ENCODE measurements at places on chromosomes 12 and 14.
A peak's percentile ranks its signal among the peaks of the same experiment; 100 is the strongest.

GRCh38 chr12:69688021-69688420 is 11.1 kb downstream of the BEST3 start:
- no peak for DNase-seq

DNA sequence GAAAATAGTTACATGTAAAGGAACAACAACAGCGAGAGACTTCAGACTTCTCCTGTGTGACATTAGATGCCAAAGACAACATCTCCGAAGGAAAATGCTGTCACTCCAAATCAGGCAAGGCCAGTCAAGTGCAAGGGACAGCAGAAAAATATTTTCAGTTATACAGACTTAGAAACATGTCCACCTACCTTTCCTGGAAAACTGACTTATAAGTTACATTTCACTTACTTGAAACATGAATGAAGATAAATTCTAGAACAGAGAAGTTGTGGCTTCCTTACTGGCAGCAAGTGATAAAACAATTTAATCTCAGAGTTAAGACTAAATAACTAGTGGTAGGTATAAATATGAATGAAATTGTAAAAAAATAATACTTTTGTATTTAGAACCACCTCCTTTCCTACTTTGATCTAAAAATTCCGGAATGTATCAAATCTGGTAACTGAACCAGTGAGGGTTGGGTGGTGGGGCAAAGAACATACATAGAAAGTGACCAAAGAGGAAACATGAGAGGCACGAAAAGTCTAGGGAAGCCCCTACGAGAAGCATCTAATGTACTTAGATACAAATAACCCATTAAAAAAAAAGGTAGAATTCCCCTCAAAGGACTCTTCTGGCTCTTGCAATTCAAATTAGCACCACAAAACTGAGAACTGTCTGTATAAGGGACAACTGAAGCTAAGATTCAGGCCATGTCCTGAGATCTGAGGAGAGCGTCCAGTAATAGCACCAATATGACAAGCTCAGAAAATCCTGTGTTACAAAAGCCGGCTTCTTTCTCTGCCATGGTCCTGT is 21.2 kb downstream of the MTHFD1 start:
- DNase-seq = no peak

- no peak for DNase-seq
These were observed 267.7 kb downstream of the KCNH5 start for GRCh38 chr14:62777510-62777909.

DNA sequence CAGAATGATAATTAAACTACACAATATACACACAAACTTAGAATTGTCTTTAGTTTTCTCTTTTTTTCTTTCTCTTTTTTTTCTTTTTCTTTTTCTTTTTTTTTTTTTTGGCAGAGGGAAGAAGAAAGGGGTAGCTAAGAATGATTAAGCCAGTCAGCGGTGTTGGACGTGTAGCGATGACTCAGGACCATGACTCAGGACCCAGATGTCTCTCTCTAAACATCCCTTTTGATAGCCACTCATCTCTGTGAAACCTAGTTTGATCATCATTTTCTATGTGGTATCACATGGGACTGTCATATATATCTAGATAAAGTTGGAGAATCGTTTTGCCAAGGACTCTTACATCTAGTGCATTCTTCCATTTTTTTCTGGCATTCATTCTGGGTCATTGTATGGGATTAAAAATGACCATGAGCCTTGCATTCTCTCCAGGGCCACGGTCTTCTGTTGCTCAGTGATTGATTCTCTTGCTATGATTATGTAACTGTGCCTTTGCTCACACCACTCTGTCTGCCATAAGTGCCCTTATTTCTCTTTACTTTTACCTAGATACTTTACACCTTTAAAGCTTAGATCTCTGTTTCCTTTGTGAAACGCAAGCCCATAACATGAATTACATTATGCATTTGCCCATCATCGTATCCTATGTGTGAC is 26.6 kb upstream of the NRXN3 start:
- DNase-seq = no peak

DNA sequence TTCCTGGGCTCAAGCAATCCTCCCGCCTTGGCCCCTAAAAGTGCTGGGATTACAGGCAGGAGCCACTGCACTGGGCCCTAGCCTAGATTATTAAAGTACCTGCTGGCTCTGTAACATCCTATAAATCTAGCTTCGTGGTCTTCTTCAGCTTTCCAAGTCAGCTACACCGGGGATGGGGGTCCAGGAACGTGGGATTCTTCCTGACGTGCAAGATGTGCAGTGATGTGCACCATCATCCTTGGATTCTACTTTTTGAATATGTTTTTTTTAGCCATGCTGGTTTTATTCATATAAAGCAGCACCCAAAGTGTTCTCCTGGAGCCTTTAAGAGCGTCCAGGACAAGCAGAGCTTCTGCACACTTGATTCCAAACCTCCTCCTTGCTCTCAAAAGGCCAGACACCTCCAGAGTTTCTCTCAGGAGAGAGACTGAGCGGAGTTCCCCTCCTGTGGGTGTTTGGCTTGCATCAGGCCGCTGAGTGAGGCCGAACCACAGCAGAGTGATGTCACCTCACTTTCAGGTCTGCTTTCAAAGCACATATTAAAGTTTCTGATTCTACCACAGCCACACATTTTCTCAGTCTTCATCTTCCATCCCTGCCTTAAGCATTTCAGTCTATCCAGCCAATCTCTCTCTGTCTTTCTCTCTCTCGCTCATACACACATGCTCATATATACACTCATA is 33.4 kb downstream of the VCPKMT start:
- no peak for DNase-seq

DNA sequence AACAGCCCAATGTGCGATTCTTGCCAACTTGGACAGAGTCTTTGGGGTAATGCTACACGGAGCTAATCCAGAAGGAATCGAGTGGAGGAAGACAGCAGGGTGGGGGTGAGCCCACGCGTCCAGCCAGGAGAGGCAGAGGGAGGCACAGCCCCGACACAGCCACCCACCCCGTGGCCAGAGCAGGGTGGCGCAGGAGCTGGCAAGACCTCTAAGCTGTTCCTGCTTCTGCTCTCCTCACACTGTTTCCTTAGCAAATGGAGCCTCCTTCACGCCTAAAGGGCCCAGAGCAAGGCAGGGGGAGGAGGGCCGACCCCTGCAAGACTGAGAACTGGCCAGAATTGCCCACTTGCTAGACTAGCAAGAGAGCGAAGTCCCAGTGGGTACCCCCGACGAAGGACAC is 91.5 kb downstream of the FBXL14 start:
- DNase-seq = no peak

GRCh38 chr12:95198914-95199313 is 18.4 kb downstream of the FGD6 start:
- no peak for DNase-seq

GRCh38 chr14:38363217-38363616 is 107.3 kb upstream of the CLEC14A start:
- DNase-seq = no peak

DNA sequence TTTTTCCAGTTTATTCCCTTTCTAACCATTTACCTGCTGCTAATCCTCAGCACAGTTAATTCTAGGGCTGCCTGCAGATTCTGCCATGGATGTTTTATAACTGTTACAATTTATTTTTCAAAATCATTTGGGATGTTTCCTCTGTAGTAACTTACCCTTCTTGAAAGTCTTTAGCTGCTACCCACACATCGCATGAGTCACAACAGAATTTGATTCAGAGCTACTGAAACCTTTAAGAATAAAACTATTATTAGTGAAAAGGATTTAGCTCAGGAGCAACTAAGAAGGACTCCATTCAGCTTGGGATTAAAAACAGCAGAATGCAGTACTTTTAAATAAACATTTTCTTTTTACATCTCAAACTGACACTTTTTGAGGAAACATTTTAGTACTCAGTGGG is 41.7 kb upstream of the RGS6 start:
- no peak for DNase-seq

DNA sequence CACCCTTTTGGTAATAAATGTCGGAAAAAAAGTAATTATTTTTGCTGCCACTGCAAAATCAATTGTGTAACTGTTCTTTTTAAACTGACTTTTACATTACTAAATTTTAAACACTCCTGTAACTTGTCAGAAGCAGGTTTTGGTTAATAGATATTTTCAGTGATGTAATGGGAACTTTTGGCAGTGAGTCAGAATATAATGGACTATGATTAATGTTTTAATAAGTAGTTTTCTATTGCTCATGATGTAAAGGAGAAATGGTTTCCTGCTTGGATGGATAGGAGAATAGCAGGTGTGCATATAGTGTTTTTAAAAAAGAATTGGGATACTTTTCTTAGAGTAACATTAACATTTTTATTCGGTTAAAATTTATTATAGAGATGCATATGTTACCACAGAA is 58.8 kb downstream of the TRMT5 start:
- no peak for DNase-seq

GRCh38 chr14:103626146-103626850 is 2.7 kb upstream of the KLC1 start:
- DNase-seq = no peak

DNA sequence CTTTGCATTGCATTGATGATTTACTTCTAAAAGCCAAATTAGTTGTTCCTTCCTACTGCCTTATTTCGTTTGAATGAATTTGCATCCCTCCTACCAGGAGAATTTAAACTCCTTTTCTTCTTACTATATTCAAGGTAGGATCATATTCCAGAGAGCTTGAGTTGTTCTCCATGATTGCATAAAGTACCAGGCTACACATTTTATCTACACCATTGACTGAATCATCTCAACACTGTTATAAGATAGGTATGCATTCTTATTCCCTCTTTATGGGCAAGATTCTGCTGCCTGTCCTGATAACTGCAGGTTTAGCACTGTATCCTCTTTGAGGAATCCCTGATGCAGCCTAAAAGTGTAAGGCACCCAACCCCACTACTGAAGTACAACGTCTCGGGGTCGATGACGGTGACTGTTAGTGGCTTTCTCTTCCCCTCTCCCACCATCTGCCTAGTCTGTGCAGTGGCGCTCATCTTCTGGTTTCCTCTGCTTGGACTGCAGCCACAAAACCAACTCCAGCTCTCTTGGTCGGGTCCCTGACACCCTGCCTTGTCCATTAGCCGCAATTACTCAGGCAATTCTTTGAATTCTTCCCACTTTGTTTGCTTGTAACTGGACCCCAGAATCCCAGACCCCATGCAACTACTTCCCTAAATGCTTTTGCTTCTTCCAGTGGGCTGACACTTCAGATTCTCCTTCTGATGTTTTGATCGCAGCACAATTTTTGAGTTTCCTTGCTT is 44.4 kb upstream of the STXBP6 start:
- no peak for DNase-seq

DNA sequence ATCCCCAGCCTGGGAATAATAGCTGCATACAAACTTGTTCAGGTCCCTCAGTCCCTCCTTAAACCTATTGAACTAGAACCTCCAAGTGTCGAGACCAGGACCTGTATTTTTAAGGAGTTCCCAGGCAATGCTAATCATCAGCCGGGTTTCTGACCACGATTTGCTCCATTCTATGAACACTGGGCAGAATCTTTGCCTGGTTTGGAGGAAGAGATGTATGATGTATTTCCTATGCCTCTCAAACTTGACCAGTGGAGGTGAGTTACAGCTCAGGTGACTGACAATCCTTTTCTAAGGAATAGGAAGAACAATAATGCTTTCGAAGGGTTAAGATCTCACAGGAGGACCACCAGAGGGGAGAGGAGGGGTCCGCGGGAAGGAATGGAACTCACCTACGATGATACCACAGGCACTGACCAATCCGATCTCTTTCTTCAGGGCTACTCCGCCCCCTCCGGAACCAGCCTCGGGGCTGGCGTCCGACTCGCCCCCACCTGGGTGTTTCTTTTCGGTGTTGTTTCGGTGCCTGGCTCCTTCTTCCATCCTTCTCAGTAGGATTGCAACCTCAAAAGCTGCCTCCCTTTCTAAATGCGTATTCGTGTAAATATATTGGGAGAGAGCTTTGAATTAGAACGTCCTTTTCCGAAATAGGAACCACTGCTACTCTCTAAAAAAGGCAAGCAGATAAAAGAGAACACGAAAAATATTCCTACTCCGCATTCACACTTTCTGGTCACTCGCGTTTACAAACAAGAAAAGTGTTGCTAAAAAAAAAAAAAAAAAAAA is 895 bp downstream of the SLC7A8 start:
- DNase-seq = peak; percentile 91

GRCh38 chr12:106188256-106188655 is 49.5 kb upstream of the NUAK1 start:
- DNase-seq = no peak

DNA sequence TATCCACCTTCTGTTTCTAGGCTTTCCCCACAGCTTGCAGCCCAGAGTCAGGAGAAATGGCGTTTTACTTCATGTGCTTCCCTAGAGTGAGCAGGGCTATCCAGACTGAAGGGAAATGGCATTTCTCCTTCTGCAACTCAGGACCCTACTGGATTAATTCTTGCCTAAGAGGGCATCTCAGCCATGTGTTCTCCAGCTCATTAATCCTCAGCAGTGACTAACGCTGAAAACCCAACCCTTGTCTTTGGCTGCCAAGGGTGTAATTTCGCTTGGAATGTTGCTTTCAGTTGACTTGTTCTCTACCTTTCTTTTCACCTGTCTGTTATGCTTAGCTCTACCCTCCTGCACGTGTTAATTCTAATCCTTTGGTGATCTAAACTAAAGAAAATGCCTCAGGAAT is 21.0 kb upstream of the EMP1 start:
- DNase-seq = peak; percentile 58

- no peak for DNase-seq
These were observed 1140.5 kb downstream of the GALC start for GRCh38 chr14:86852530-86852929.

DNA sequence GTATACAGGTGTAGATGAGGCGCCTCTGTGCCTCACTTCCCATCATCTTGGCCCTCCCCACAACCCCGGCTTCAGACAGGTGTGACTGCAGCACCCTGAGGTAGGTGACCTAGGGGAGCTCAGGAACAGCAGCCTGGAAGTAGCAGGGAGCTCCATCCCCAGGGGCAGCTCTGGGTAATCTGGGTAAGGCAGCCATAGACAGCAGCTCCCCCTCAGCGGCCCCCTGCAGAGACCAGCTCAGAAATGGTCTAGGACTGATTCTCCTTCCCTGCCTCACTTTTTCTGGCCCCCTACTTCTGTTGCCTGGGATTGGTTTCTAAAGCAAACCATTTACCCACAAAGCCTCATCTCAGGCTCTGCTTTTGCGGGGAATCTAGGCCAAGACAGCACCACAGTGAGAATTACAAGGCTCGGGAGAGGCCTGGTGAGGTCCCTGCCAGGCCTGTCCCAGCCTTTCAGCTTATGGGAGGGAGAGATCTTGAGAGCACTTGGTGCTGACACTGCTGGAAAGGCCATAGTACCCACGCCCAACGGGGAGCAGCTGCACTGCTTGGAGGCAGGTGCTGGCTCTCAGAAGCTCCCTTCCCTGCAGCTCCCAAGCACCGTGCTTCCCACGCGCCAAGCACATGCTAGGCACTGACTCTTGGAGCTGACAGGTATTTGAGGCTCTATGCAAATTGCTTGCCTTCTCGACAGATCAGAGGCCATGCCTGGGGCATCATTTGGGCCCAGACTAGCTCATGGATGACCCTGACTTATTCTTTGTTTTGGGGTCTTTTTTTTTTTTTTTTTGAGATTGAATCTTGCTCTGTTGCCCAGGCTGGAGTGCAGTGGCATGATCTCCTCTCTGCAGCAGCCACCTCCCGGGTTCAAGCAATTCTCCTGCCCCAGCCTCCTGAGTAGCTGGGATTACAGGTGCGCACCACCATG is 45.1 kb upstream of the TRAF3 start:
- DNase-seq = no peak
